ENCODE measurements at places on chromosomes 1 and 21. TPM values are rescaled to one million over a fixed set of nuclear protein-coding genes. Genes with fewer than 3 reads are reported as not detected.

Gene ATAD3C
- 0.24 TPM for total RNA-seq

- no peak for DNase-seq
Observed at GRCh38 chr1:26470878-26471497, 1.3 kb upstream of the HMGN2 start.

Gene LMOD1
- total RNA-seq = 0.24 TPM

Gene CD58
- total RNA-seq = 12.7 TPM

DNA sequence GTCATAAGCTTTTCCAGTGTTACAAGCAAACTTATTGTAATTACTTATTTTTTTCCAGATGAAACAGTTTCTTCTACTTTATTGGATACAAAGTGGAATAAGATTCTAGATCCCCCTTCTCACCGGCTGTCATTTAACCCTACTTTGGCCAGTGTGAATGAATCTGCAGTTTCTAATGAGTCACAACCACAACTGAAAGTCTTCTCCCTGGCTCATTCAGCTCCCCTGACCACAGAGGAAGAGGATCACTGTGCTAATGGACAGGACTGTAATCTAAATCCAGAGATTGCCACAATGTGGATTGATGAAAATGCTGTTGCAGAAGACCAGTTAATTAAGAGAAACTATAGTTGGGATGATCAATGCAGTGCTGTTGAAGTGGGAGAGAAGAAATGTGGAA, 95.5 kb downstream of the ZFYVE9 start:
- DNase-seq = no peak

DNA sequence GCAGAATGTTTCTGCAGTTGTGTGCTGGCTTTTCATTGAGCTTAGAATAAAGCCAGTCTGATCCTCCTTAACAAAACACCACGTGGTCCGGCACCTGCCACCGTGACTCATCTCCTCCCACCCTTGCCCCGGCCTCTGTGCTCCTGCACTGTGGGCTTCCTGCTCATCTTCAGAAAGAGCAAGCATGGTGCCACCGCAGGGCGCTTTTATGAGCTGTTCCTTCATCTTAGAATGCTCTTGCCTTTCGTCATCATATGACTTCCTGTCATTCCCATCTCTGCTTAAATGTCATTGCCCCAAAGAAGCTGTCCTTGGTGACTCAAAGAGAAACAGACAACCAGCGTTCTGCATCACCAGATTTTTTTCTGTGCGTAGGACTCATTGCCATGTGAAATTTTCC, 117.8 kb downstream of the HHAT start:
- peak; percentile 69 for DNase-seq

Gene GABRD
- 0.14 TPM for total RNA-seq

Gene CD1E
- total RNA-seq = 964 TPM

- no peak for DNase-seq
Observed at GRCh38 chr21:46144464-46145070, 10.8 kb downstream of the FTCD start.

DNA sequence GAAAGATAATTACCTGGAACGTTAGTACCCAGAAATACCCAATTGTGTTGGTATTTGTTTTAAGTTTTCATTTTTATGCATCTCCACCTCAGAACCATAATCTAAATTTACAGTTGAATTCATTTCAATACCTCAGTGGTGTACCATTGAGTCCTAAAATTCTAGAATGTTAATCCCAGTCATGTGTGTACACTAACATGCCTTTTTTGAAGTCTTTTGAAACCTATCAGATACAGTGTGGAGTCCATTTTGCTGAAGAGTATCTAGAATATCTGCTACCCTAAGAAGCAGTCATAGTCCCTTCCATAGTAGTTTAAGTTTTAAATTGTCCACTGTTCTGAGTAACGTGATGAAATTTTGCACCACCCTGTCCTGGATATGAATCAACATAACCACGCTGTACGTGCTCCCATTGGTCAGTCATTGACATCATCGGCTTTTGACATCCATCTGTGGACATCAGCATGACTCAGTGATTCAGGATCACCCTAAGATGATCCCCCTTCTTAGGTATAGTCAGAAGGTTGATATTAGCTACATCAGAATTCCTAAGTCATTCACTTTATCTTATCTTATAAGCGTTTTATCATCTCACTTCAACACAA, 7.5 kb upstream of the ASH1L start:
- no peak for DNase-seq

DNA sequence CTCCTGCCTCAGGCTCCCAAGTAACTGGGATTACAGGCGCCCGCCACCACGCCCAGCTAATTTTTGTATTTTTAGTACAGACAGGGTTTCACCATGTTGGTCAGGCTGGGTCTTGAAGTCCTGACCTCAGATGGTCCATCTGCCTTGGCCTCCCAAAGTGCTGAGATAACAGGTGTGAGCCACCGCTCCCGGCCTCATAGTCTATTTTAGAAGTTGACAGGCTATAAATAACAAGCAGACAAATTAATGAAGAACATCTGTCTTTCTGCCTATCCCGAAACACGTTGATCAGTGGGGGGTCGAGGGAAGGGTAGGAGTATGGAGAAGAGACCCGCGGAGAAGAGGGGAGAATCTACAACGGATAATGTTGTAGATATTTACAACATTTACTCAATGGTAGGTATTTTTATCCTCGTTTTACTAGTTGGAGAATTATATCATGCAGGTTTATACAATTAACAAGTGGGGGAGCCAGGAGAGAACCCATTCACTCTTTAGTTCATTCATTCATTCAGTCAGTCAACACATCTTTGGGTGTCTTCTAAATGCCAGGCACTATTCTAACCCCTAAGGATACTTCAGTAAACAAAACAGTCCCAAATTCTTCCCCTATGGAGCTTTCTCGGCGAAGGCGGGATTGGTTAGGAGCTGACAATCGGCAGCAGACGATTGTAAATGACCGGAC, 497 bp upstream of the IFNAR2 start:
- DNase-seq = no peak

GRCh38 chr1:109985247-109986053, 885 bp downstream of the AHCYL1 start:
- DNase-seq = no peak

DNA sequence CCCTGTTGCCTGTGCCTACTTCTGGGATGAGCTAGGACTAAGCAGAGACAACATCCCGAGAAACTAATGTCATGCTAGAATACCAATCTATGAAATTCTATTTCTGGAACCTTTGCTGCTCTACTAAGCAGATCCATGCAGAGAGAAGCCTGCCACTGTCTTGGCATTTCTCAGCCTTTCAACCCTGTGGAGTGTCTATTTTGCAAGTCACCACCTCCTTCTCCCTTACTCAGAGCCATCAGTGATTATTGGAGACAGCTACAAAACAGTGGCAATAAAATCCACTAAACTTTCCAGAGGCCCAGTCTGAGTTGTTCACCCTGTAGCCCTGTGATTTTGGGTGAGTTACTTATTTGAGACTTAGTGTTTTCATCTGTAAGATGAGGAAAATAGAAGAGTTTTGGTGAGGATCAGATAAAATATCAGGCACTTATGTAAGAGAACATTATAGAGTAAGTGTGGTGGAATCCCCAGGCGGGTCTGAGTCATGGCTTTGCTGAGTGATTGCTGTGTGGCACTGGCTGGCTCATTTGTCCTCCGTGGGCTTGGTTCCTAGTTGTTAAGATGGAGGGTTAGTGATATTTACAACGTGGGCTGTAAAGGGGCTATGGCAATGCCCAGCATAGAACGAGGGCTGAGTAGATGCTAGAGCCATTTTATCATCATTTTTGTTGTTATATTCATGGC, 61.1 kb downstream of the FMN2 start:
- no peak for DNase-seq

- DNase-seq = no peak
Observed at GRCh38 chr1:196516373-196516772, 91.9 kb downstream of the KCNT2 start.

DNA sequence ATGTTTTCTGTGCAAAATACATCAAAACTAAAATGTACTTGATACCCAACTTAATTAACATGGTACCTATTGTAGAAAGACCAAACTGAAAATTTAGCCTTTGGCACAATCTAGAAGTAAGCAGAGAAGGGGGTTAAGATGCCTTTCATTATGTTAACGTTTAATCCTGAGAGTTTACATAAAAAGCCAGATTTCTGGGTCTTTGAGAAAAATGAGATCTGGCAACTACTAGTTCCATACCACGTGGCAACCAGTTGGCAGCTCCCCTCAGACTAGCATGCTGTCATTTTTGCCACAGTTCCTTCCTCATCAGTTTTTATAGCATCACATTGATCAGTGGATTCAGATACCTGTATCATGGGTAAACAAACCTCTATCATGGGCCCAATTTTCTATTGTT, 1.5 kb downstream of the RO60 start:
- peak; percentile 9 for DNase-seq

DNA sequence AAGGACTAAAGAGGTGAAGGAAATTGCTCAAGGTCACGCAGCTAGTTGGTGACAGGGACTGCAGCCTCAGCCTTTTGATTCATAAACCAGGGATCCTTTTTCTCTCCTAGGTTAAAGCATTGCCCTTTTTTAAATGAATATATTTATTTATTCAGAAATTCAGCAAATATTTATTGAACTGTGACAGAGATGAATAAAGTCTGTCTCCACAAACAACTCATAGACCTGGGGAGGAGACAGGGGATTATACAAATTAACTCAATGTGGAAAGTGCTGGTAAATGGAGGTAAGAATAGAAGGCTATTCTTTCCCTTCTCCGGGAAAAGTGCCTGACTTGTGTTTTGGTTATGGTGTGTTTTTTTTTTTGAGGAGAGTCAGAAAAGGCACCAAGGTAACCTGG, 110.7 kb downstream of the ROR1 start:
- DNase-seq = no peak

Gene ARID4B
- total RNA-seq = 36.9 TPM

Gene RAB25
- total RNA-seq = 17.6 TPM

DNA sequence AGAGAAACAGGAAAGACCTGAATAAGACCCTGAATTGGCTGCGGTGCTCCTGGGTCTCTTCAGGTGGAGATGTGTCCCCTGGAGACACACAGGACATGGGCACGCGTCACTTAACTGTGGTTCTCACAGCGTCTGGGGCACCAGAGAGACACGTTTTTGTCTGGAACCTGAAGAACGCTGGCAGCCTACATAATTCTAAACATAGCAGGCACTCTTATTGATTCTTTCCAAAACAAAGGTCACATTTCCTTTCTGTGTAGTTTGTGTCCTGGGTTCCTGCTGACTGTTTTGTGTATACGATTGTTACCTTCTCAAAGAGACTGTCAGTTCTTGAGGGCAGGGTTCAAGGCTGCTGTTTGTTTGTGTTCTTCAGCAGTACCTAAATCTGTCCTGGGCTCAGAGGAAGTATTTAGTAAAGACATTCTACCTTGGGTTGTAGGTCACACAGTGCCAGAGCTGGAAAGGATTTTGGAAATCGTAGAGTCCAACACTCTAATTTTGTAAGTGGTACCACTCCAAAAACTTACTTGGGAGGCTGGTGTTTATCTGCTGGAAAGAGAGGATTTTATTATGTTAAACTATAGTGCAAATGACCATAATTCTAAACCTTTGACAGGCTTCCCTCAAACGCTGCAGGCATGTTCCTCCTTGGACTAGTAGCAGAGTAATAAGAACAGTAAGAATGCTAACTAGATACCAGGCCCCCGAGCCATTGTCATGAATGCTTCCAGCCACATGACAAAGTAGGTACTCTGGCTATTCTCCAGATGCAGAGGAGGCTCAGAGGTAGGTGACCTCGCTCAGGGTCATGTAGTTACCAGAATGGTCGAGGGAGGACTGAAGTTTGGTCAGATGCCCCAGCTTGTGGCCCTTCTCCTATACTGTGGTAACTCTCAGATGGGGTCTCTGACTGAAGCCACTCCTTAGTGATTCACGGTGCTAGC, 164.3 kb downstream of the DHRS3 start:
- DNase-seq = no peak

DNA sequence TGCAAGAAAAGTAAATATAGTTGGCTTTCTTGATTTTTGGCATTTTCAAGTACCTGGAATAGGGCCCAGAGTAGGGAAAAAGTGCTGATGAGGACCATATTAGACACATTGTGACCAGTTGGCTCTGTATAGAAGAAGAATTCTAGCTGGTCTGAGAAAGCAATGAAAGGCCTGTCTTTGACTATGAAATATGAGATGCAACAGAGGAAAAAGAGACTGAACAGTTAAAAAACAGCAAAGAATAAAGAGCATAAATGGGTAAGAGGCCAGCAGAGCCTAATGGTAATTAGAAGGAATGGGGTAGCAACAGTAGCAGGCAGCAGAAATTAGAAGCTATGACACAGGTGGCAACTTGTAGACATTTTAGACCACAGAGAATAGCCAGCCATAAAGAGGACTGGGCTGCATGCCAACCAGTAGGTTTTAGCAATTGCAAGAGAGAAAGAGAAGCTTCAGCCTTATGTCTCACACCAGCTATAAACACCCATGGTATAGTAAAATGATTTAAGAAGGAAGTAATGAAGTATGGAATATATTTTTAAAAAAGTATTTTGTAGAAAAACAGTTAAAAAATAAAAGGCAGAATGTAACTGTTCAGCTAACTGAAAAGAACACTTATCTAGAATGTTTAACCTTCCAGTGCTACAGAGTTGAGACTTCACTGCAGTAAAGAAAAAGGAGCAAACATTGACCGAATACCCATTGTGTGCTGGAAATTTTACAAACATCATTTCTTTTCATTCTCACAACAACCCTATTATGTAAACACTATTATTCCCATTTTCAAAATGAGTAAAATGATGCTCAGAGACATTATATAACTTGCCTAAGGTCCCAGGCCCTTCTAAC, 114.1 kb downstream of the LHX4 start:
- no peak for DNase-seq

DNA sequence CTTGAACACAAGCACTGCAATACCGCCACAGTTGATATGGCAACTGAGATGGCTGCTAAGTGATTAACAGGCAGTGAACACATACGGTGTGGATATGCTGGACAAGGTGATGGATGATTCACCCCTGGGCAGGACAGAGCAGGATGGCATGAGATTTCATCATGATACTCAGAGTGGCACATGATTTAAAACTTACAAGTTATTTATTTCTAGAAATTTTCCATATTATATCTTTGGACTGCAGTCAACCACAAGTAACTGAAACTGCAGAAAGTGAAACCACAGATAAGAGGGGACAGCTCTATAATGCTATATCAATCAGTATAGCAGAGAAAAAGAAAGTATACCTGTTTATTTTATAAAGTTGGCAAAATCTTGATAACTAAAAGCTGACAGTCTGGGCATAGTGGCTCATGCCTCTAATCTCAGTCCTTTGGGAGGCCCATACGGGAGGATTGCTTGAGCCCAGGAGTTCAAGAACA, 47.9 kb downstream of the PHACTR4 start:
- no peak for DNase-seq

All from thymus (tissue), 14 donors.